ENCODE measurements at places on chromosomes 3 and 15. TPM values are rescaled to one million over a fixed set of nuclear protein-coding genes. Genes with fewer than 3 reads are reported as not detected.

Gene TRPM1
- total RNA-seq: not detected

- DNase-seq: no peak
Observed at GRCh38 chr3:76429581-76430177, 610.2 kb upstream of the ROBO2 start.

Gene MAP3K13
- total RNA-seq: 15.4 TPM

DNA sequence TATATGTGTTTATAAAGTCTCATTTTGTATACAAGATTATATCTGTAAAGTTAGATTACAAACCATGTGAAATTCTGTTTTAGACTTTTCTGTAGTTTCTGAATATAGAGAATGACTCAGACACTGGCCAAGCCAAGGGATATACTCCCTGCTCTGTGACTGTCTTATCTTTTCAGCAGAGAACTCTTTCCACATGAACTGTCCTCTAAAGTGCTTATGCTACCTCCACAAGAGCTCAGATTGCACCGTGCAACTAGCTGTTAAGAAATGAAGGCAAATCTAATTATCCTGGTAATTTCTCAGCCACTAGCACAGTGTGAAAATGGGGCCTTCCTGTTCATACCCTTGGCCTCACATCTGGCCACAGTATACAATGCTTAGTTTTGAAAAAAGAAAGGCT lies 44.3 kb upstream of the CPNE4 start:
- no peak for DNase-seq

- no peak for DNase-seq
Observed at GRCh38 chr3:185717627-185718402, 107.0 kb downstream of the IGF2BP2 start.

DNA sequence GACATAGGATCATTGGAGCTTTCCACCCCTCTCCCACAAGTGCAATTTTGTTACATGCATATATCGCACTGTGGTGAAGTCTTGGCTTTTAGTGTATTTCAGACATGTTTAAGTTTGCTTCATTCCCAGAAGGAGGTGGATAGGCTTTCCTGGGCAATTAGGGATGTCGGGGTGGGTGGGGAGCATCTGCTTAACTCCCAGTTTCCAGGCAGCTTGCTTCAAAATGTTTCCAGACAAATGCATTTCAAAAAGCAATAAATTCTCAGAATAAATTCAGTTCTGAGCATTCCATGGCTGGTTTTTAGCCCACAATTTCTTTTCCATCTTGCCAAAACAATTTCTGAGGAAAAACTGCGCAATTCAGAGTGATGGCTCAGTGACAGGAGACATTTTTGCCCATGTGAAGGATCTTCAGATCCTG lies 227.7 kb upstream of the ZPLD1 start:
- no peak for DNase-seq

Gene TOP2B
- total RNA-seq: 145 TPM

- DNase-seq: no peak
Observed at GRCh38 chr15:67784856-67785430, 40.4 kb upstream of the SKOR1 start.

GRCh38 chr15:58264053-58264971 lies 126.1 kb downstream of the AQP9 start:
- no peak for DNase-seq

DNA sequence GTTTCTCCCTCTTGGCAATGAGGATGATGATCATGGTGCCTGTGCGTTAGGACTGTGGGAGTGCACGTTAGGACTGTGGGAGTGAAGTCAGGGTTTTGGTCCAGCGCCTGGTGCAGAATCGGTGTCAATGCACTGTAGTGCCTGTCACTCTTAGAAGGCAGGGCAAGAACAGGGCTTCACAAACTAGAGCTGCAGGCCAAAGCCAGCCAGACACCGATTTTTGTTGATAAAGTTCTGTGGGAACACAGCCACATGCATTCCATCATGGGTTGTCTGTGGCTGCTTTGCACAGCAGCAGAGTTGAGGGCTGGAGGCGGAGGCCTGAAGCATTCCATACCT lies 32.6 kb upstream of the NR2C2 start:
- DNase-seq: no peak

- DNase-seq: no peak
Observed at GRCh38 chr15:92415639-92416297, 22.1 kb downstream of the ST8SIA2 start.

Gene ZBTB47
- 2.7 TPM for total RNA-seq

DNA sequence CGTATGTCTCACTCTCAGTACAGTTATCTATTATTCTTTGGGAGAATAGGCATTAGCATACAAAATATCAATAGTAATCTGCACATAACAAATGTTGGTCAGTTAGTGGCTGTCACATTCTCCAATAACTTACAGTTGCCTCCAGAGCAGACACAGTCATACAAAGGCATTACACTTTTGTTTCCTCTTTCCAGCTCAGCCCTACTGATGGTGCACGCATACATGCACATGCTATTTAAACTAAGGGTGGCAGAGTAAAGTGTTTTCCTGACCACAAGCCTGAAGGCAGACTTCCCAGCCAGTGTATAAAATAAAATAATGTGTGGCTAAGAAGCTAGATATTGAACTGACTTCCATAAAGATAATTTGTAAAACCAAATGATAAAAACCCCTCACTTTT lies 47.6 kb downstream of the PHLDB2 start:
- DNase-seq: no peak

- DNase-seq: no peak
Observed at GRCh38 chr15:85412066-85412465, 31.7 kb downstream of the AKAP13 start.

DNA sequence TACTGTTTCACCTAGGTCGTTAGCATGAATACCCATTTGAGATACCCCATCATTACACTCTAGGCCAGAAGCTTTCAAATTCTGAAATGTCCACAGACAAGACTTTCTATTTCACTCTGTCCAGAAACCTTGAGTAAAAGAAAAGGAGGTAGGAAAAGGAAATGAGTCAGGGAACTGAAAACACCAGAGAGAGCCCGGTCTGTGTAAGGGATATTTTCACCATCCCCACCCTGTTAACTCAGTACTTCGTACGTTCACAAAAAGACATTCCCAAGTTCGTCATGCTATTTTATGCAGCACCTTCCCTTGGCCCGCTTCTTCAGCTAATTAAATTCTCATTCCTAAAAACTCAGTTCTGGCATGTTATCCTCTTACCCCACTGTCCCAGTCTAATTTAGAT lies 89.4 kb upstream of the SOX2 start:
- no peak for DNase-seq

All from natural killer cell treated with Interleukin-12 subunit alpha and Interleukin-12 subunit beta and Interleukin-15 and Interleukin-18, amount 100 ng/mL, for 72 hours (primary cell).